Suppressor macrophage treated with lipopolysaccharide for 4 hours (primary cell): ENCODE measurements at places on chromosomes 12 and 14.

GRCh38 chr14:77204459-77204771, 22.8 kb downstream of the TMEM63C start:
- DNase-seq, result no peak

DNA sequence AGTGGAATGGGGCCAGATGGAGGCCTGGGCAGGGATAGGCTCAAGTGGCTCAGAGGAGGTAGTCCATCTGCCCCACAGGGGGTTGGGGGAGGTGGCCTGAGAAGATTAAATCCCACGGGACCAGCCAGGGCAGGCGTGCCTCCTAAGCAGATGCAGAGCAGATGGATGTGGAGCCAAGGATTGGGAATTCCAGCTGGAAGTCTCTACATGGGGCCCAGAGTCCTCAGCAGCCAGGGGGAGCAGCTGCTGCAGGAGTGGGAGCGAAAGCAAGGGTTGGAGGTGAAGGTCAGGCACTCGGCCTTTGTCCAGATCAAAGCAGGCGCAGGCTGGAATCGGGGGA, 42.4 kb upstream of the VRK1 start:
- DNase-seq, result no peak

- peak; percentile 79 for DNase-seq
Measured at GRCh38 chr12:101671157-101671791, 26.2 kb upstream of the CHPT1 start.

GRCh38 chr14:102150744-102151143, 11.0 kb downstream of the WDR20 start:
- no peak for DNase-seq

- DNase-seq, result no peak
Measured at GRCh38 chr14:52046376-52046917, 22.4 kb downstream of the NID2 start.

GRCh38 chr12:92539110-92539749, 163.6 kb upstream of the PLEKHG7 start:
- peak; percentile 95 for DNase-seq

DNA sequence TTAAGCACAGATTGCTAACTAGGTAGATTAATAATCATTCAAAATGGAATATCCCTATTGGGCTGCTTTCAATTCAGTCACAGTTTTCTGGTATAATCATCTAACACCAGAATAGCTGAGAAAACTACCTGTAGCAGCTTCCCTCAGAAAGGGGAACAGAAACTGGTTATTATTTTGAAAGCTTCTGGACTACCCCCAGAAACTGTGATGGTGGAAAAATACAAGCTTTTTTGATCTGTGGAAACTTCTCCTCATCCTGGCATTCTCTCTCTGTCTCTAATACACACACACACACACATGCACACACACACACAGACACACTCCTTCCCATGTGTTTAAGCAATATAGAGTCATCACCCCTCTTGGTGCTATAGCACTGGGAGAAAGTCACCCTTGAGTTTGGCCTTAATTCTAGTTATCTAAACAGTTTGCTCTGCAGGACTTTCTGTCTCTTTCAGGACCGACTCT, 251.5 kb upstream of the LMO3 start:
- no peak for DNase-seq

GRCh38 chr12:26198742-26199141, 3.4 kb downstream of the SSPN start:
- DNase-seq, result no peak

- no peak for DNase-seq
Measured at GRCh38 chr12:65086236-65086635, 34.9 kb downstream of the WIF1 start.

GRCh38 chr12:97260786-97261185, 201.8 kb upstream of the RMST start:
- DNase-seq, result no peak

GRCh38 chr12:89064151-89064550, 288.1 kb downstream of the DUSP6 start:
- no peak for DNase-seq

DNA sequence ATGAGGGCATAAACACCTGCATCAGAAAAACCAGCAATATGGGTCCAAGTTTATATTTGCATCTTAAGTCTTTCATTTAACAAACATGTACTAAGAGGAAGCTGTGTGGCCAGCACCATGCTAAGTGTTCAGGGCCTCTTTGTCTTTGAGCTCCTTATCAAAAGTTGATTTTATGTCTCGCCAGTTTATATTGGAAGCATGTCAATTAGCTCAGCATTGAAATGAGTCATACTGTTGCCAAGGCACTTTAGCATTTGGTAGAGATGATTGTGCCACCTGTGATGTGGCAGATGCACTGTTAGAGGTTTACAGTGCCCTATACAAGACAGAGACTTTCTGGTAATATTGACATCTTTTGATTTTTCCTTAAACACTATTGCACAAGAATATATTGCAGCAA, 68.5 kb downstream of the BHLHE41 start:
- DNase-seq, result no peak

GRCh38 chr12:130500835-130501330, 163.2 kb downstream of the PIWIL1 start:
- DNase-seq, result no peak

- DNase-seq, result no peak
Measured at GRCh38 chr14:49886523-49886922, 6.4 kb upstream of the ARF6 start.

DNA sequence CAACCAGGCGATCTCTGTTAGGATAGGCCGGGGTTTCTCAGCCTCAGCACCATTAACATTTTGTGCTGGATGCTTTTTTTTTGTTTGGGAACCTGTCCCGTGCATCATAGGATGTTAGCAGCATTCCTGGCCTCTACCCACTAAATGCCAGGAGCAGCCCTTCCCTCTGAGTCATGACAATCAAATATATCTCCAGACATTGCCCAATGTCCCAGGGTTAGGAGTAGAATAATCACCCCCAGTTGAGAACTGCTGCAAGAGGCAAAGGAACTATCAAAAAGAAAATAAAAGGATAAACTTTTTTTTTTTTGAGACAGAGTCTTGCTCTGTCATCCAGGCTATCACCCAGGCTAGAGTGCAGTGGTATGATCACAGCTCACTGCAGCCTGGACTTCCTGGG, 76.0 kb downstream of the ACACB start:
- DNase-seq, result no peak

DNA sequence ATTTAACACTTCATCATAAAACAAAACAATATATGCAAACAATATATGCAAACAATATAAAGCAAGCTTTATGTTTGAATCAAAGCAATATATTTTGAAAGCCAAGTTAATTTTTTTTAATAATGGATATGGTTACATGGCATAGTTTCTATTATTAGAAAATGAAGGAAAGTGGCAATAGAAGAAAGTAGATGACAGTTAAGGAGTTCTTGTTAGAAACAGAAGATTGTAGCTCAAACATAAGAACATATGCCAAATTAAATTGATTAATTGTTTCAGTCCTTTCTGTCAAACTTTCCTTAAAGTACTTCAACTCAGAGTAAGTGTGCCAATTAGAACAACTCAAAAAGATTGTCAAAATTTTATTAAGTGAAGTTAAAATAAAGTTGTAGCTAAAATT, 1248.3 kb downstream of the SLC16A7 start:
- DNase-seq, result no peak

DNA sequence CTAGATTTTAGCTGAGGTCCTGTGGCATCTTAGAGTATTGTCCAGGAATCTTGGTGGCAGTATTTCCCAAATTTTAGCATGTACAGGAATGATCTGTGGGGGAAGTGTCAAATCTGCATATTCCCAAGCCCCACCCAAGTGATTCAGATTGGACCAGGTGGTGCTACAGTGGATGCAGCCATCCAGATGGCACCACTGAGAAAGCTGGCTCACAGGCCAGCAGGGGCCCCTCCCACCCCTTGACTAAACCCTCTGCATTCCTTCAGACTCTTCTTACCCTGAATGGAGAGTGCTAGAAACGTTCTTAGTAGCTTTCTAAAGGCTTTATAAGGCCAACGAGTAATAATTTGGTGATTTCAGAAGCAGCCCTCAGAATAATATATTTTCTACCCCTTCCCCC, 255.2 kb downstream of the NRXN3 start:
- DNase-seq, result no peak

DNA sequence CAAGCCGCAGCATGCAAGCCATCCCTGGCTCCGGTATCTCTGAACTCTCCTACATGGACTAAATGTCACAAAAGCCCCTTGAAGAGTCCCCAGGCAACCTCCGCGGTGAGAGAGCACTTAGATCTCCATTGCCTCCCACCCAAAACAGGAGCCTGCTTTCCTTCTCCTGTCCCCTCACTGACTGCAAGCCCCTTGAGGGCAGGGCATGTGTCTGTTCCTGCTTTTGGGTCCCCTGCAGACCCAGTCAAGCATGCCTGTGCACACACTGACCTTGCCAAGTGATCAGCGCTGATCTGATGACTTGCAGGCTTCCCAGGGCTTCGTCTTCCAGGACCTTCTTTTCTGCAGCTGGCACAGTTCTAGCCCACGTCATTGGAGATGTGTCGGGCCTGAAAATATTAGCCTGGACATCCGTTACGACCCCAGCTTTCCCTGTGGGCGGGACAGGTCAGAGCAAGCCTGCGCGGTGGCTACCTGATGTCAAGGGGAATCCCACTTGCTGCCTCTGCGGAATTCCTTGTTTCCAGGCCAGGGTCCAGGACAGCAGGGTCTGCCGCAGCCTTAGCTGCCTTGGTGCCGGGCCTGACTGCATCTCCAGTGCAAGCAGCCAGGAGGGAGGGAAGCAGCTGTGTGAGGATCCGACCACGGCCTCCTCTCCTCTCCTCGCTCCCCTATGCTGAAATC, 92.5 kb downstream of the FBXL14 start:
- no peak for DNase-seq

DNA sequence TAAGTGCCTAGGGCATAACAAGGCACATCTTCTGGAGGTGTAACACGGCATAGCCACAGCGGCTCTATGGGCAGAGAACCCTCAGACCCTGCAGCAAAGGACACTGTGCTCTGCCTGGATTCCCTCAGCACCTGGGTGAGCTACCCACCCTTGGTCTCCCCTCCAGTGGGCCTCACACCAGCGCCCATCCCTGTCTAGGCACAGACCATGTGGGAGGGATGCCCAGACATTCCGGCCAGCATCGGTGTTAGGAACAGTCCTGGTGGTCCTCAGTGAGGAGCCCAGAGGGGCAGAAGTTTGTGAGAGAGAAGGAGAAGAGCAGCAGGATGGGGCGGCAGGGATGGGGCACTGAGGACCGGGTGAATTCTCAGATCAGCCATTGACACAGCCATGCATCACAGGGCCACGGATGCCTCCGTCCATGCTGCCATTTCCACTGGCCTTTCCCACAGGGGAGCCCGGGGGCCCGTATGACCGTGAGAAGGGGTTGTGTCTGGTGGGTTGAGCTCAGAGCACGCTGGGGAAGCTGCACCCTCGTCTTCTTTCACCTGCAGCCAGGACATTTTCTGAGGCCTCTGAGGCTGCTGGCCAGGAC, 282.7 kb upstream of the SFSWAP start:
- DNase-seq, result no peak

GRCh38 chr14:92462568-92462967, 51.0 kb upstream of the RIN3 start:
- DNase-seq, result no peak

GRCh38 chr14:74425525-74426201, 347 bp downstream of the SYNDIG1L start:
- DNase-seq, result peak; percentile 52

DNA sequence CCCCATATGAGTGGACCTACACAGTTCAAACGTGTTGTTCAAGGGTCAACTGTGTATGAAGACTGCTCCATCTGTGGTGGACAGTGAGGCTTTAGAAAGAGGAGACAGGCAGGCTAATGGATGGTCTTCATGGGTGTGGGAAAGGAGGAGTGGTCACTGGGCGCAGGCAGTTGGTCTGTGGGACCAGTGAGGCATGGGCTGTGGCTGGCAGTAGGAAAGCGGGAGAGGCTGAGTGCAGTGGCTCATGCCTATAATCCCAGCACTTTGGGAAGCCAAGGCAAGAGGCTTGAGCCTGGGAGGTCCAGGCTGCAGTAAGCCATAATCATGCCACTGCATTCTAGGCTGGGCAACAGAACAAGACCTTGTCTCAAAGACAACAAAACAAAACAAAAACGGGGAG, 2.0 kb upstream of the NR4A1 start:
- DNase-seq, result no peak
